Fibroblast of lung (primary cell): ENCODE measurements at places on chromosomes 6 and 20. TPM values are rescaled to one million over a fixed set of nuclear protein-coding genes. Genes with fewer than 3 reads are reported as not detected.
A peak's percentile ranks its signal among the peaks of the same experiment; 100 is the strongest.

Gene CLPSL1
- not detected in 2 replicates for total RNA-seq

DNA sequence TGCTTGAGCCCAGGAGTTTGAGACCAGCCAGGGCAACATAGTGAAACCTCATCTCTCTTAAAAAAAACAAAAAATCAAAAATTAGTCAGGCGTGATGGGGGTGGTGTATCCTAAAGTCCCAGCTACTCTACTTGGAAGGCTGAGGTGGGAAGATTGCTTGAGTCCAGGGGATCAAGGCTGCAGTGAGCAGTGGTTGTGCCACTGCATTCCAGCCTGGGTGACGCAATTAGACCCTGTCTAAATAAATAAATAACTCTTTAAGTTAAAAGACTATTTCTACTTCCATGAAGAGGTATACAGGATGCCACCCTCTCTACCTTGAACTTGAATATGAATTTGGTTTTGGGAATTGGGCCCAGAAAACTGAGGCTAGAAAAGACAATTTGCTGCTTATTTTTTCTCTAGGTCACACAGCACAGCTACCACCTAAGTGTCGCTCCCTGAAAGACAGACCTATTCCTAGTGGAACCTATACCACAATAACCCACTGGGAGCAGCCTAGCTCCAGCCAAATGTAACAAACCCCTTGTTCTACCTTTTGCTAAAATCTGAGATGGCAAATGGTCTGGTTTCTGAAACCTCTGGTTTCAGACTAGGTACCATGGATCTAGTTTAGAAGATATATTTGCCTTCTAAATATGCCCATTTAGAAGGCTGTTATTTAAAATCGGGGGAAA, 35.2 kb downstream of the HMGCLL1 start:
- DNase-seq, result no peak

Gene CALHM5
- total RNA-seq, result 4.1 and 4.4 TPM in 2 replicates

- peak; percentile 64 for DNase-seq
Measured at GRCh38 chr6:154815938-154816820, 83.0 kb downstream of the SCAF8 start.

- no peak for DNase-seq
Measured at GRCh38 chr20:37283530-37284195, 5.8 kb upstream of the MANBAL start.

Gene CRISP2
- not detected in 2 replicates for total RNA-seq

Gene GLP1R
- total RNA-seq, result not detected in 2 replicates

Gene AVP
- not detected in 2 replicates for total RNA-seq

Gene LIN28B
- total RNA-seq, result not detected in 2 replicates

GRCh38 chr20:58417438-58417837, 28.4 kb downstream of the VAPB start:
- DNase-seq, result no peak

Gene TAAR2
- total RNA-seq, result not detected in 2 replicates

DNA sequence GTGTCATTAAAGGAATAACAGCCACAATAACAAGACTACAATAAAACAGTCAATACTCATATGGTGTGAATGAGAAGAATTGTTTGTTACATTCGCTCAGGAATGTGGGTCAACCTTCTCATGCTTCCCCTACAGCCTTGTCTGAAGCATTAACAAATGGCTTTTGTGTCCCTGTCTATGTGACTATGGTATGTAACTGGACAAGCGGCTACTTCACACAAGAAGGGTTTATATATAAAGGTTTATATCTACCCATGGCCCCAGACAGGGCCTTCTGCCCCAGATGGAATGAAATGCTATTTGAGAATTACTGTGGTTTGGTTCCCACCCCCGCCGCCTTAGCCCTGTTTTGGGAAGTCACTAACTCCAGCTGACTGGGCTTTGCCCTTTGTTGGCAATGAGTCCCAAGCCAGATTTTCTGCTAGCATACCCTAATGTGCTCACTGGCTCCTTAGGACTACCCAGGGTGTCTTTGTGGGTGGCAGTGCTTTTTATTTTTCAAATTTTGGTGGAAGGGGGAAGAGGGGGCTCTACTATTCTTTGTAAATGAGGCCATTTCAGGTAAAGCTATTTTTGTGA, 39.4 kb downstream of the TFAP2A start:
- DNase-seq, result no peak

Gene CGAS
- total RNA-seq, result 5.0 and 5.9 TPM in 2 replicates

GRCh38 chr20:34595377-34596184, 37.1 kb downstream of the MAP1LC3A start:
- DNase-seq, result no peak

Gene FABP7
- total RNA-seq, result not detected in 2 replicates

GRCh38 chr20:50679753-50680104, 11.6 kb downstream of the RIPOR3 start:
- DNase-seq, result no peak

GRCh38 chr20:48603116-48603818, 224.5 kb downstream of the PREX1 start:
- no peak for DNase-seq

DNA sequence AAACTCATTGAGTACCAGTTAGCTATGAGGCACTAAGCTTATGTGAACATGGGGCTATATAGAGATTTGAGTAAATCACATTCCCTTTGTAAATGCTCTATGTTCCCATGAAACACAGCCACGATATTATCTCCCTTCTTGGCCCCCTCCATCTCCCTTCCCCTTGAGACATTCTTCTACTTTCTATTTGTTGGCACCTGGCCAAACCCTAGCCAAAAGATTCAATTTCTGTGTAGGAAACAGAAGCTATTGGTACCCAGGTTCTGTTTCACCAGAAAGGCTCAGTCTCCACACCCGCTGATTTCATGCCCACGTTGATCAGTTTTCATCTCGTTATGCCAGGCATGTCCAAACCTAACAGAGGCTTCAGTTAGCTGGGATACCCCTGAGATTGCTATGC, 145.5 kb upstream of the LAMP5 start:
- no peak for DNase-seq

- peak; percentile 81 for DNase-seq
Measured at GRCh38 chr20:33910056-33910455, 83.7 kb upstream of the RALY start.

Gene GJA10
- not detected in 2 replicates for total RNA-seq

DNA sequence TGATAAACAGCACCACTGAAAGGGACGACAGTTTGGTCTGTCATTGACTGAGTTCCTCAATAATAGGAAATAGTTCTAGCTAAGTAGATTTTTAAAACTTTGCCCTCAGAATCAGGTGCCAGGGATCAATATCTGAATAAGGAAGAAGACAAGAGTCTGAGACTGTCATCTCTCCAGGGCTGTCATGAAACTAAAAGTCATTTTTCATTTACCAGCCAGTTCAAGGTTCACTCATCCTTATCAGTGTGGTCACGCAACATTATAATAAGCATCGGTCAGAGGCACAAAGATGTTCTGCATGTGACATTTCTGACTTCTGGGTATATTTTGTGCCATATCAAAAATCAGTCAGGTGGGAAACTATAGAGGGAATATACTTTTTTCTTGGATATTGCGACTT, 52.5 kb upstream of the E2F3 start:
- no peak for DNase-seq

- no peak for DNase-seq
Measured at GRCh38 chr6:18550119-18550518, 163.0 kb downstream of the RNF144B start.

GRCh38 chr6:134435814-134436280, 117.9 kb upstream of the SGK1 start:
- no peak for DNase-seq

Gene PROKR2
- not detected in 2 replicates for total RNA-seq

DNA sequence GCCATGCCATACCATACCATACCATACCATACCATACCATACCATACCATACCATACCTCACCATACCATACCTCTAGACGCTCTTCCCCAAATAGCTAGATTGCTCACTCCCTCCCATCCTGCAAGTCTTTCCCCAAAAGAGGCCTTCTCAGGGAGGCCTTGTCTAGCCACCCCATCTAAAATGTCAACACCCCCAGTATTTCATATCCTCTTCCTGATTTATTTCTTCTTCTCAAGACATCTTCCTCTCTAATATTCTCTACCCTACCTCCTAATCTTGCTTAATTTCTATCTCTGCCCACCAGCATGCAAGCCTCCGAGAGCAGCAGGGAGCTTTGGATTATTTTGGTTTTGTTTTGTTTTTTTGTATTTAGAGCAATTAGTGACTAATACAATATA, 225.2 kb upstream of the RREB1 start:
- no peak for DNase-seq

- no peak for DNase-seq
Measured at GRCh38 chr6:106103728-106104109, 17.6 kb downstream of the PRDM1 start.

- no peak for DNase-seq
Measured at GRCh38 chr20:17327185-17328148, 100.6 kb downstream of the PCSK2 start.

- DNase-seq, result no peak
Measured at GRCh38 chr6:451336-451735, 59.8 kb downstream of the IRF4 start.

DNA sequence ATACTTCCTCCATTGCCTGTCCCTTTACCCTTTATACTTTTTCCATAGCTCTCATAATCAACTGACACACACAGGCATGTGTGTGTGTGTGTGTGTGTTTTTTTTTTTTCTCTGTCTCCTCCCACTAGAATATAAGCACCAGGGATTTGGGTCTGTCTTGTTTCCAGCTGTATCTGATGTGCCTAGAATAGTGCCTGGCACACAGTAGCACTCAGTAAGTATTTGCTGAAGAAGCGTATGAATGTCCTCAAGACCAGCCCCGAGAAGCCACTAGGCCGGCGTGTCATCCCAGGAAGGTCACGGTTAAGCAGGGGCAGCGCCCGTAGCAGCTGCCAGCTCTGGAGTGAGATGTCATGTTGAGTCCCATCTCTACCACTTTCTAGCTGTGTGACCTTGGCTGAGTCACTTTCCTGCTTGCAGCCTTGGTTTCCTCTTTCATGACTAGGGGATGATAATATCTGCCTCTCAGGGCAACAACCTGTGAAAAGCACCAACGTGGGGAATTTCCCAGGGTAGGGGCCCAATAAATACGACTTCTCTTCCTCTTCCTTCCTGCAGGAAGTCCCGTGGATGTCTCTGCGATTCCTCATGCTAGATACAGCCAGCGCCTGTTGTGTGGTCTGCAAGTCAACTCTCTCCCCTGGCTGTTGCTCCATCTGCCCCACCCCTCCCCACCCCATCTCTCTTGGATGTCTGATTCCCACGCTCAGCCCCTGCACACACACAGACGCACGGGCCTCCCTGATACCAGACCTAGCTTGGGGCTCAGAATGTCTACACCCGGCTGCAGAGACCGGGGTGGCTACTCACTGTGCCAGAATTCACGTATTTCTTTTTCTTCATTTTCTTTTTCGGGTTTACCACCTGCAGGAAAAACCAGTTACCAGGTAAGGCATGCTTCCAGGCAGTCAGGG, 58.1 kb downstream of the RAB44 start:
- peak; percentile 37 for DNase-seq

GRCh38 chr6:107641500-107641941, 151.6 kb downstream of the SOBP start:
- no peak for DNase-seq

GRCh38 chr6:90338409-90338808, 41.8 kb upstream of the BACH2 start:
- peak; percentile 39 for DNase-seq

GRCh38 chr6:168825226-168826077, 384.5 kb downstream of the SMOC2 start:
- no peak for DNase-seq

DNA sequence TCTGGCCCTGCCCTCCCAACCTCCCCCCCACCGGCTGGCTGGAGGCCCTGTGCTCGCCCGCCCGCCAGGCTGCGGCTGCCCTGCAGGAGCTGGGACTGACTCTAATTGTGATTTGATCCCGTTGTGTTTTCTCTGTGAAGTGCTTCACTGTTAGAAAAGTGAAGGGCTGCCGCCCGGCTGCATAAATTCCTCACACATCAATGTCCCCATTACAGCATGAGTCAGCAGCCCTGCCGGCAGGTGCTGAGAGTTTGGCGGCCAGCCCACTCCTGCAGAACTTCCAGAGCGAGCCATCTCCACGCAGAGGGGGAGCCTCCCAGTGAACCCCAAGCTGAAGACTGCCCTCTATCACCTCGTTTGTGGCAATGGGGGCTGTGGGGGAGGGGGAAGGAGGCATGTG, 137.9 kb downstream of the DLL1 start:
- DNase-seq, result peak; percentile 56

Gene BTNL2
- total RNA-seq, result not detected in 2 replicates

DNA sequence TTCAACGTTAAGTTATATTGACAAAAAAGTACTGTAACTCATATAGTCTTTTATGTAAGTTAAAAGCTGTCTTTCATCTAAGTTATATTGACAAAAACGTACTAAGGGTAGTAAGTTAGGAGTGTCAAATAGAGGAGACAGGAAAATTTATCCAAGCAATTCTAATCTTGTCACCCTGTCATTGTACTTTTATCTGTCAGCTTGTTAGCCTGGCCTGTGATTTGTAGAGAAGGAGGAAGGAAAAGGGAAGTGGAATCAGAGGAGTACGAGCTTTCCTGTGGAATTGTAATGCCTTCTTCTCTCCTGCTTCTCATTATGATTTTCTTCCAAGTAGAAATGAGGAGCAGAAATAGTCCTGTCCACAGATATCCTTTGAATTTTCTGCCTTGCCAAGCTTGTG, 18.8 kb downstream of the KCTD20 start:
- no peak for DNase-seq

- peak; percentile 81 for DNase-seq
Measured at GRCh38 chr20:57361517-57361916, 10.5 kb downstream of the RAE1 start.

DNA sequence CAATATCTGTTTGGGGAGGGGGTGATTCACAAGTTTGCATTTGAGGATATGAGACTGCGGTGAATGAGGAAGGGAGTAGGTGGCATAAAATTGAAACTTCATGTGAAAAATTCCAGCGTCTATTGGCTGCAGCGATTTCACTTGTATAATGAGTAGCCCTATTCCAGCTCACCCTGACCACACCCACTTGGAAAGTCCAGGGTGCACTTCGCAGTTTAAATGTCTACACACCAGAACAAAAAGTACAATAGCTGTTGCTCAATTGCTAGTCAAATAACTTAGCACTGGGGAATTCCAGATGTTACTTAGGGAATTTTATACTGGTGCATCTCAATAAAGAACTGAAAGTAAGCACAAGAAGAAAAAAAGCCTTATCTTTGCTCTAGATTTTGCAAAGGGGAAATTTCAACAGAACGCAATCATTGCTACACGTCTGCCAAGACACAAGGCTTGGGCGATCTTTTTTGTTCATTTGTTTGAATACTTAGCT, 6.3 kb downstream of the TNFAIP3 start:
- DNase-seq, result peak; percentile 86

Gene SLC22A7
- not detected in 2 replicates for total RNA-seq

Gene UBE2V1
- total RNA-seq, result 31.7 and 33.4 TPM in 2 replicates
